Purkinje cell (primary cell): ENCODE measurements at places on chromosomes 3 and 15. TPM values are rescaled to one million over a fixed set of nuclear protein-coding genes. Genes with fewer than 3 reads are reported as not detected.

WNT5A gene
- 9.3 and 9.9 TPM in 2 replicates for polyA plus RNA-seq

PFN2 gene
- 155 and 177 TPM in 2 replicates for polyA plus RNA-seq

CAMKV gene
- polyA plus RNA-seq = 0.11 and 22.0 TPM in 2 replicates

SEMA7A gene
- polyA plus RNA-seq = 6.7 and 14.6 TPM in 2 replicates

CAND2 gene
- 2.6 and 3.4 TPM in 2 replicates for polyA plus RNA-seq

ACTRT3 gene
- polyA plus RNA-seq = 1.5 TPM in 2 replicates

RYR3 gene
- polyA plus RNA-seq = 3.4 and 3.8 TPM in 2 replicates

CPLX3 gene
- 2.4 TPM in 1 of 2 replicates, not detected in the other for polyA plus RNA-seq

INKA1 gene
- polyA plus RNA-seq = not detected in 2 replicates

PXK gene
- polyA plus RNA-seq = 19.6 and 20.2 TPM in 2 replicates

SLC7A14 gene
- polyA plus RNA-seq = 6.4 and 8.2 TPM in 2 replicates

PCBP4 gene
- polyA plus RNA-seq = 0.67 and 2.1 TPM in 2 replicates

CTXN2 gene
- 3.8 and 4.9 TPM in 2 replicates for polyA plus RNA-seq

ROBO1 gene
- 8.3 and 8.6 TPM in 2 replicates for polyA plus RNA-seq

ANKRD34C gene
- 4.0 and 5.0 TPM in 2 replicates for polyA plus RNA-seq

RBP2 gene
- polyA plus RNA-seq = not detected in 2 replicates

COL6A6 gene
- polyA plus RNA-seq = 0.27 TPM in 1 of 2 replicates, not detected in the other
